ENCODE measurements at places on chromosomes 12 and 14. TPM values are rescaled to one million over a fixed set of nuclear protein-coding genes. Genes with fewer than 3 reads are reported as not detected.
A peak's percentile ranks its signal among the peaks of the same experiment; 100 is the strongest.

Gene GSG1
- total RNA-seq: not detected

Gene ZC2HC1C
- 0.46 TPM for total RNA-seq

Gene CMA1
- total RNA-seq: 0.71 TPM

Gene NCKAP5L
- 16.2 TPM for total RNA-seq

Gene OLR1
- not detected for total RNA-seq

DNA sequence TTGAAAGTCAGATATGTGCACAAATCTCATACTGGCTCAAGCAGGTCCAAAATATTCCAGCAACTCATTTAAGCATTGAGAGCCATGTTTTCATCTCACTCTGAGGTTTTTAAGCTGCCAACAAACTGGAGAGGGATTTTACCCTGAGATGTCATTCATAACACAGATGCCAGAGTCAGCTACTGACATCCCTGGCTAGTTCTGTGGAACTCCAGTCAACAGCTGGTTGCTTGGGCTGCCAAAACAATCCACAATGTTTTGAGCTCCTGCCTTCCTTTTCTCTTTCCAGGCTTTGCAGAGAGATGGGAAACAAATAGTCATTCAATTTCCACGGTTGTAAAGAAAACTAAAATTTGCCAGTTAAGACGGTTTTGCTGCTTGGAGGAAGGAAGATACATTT is 621.2 kb upstream of the FBXO33 start:
- no peak for DNase-seq

DNA sequence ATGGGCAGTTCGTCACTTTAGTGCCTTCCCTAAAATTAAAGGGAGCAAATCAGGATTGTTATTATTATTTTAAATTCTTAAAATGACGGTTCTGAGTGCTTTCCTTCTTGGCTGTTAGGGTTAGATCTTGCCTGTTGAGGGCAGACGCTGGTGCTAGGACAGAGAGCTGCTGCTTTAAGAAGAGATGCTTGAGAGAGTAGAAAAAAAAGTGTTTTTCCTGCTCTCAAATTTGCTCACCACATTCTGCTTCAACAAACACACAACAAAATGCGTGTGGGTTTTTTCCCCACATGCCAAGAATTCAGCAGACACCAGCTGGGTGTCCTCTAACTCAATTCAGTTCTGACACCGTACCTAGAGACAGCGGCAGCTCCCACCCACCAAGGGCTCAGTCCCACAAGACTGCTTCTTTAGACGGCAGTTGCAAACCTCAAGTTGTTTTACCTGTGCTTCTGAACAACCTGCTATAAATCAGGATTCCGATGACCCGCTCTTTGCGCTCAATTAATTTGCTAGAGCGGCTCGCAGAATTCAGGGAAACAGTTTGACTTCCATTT is 75.8 kb upstream of the RIN3 start:
- DNase-seq: no peak

GRCh38 chr12:65656891-65657351 is 167.4 kb upstream of the HMGA2 start:
- DNase-seq: no peak

- no peak for DNase-seq
These were observed 137.4 kb downstream of the TPH2 start for GRCh38 chr12:72075891-72076557.

- DNase-seq: peak; percentile 66
These were observed 222.3 kb downstream of the SLC41A2 start for GRCh38 chr12:104735801-104736200.

DNA sequence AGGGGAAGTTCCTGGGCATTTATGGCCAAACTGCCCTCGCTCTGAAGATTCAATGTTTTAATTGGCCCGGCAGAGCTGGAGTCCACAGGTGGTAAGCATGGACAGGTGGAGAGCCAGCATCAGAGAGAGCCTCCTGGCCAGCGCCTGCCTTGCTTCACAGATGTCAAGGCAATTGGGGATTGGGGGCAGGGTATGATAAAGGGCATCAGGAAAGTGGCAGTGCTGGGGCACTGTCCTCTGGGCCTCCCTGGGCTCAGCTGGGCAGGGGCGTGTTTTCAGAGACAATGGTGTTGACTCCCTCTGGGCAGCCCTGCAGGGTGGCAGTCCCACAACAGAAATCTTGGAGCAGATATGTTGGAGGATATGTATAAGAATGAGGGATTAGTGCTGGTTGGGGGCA is 237.3 kb downstream of the CACNA1C start:
- peak; percentile 55 for DNase-seq

DNA sequence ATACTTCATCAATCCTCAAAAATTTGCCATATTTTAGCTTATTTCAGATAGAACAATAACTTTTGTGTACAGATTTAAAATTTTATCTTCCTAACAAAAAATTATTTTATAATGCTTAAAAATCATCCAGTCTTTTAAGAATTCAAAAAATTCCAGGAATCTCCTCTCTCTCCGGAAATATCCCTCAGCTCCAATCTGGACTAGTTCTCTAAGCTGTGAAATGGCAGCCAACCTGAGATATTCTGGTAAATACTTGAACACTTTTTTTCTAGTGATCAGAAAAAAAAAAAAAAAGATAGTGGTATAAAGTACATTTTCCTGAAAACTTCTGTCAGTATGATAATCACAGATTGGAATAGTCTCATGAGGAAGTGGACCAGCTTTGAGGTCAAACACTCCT is 57.6 kb downstream of the SSPN start:
- no peak for DNase-seq

- DNase-seq: no peak
These were observed 18.0 kb downstream of the ATL1 start for GRCh38 chr14:50577982-50578381.

DNA sequence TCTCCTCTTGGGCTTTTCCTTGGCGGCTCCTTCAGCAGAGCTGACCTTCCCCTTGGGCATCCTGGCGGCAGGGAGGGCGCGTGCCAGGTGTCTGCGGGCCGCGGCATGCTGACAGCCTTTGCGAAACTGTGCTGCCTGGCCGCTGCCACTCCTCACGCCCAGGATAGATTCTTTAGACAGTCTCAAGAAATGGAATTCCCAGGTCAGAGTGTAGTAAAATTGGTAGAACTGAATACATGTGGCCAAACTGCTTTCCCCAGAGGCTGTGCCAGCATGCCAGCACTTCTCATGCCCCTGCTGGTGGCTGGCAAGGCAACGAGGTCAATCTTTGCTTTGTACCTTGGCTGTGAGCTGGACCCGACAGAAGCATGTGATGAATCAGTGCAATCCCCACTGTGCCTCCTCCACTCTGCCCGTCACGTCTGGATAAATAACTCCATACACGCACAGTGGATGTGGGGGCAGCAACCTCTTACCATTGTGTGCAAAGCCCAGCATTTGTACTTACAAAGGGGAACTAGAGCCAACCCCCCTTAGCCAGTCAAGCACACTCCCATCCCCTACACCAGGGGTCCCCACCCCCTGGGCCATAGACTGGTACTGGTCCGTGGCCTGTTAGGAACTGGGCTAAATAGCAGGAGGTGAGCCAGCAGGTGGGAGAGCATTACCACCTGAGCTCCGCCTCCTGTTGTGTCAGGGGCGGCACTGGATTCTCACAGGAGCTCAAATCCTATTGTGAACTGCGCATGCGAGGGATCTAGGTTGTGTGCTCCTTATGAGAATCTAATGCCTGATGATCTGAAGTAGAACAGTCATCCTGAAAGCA is 90.9 kb downstream of the ACTN1 start:
- DNase-seq: peak; percentile 56

DNA sequence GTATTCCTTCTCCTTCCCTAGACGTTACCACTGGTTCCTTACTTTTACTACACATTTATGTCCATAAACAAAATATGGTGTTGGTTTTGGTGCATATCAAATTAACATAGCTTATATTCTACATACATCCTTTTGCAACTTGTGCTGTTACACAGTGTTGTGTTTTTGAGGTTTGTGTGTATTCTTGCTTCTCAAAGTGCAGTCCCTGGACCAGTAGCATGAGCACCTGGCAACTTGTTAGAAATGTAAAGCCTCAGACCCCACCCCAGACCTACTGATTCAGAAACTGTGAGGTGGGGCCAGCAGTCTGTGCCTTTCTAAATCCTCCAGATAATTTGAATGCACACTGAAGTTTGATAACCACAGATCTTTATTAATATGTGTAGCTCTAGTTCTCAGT is 65.9 kb downstream of the RNFT2 start:
- no peak for DNase-seq

DNA sequence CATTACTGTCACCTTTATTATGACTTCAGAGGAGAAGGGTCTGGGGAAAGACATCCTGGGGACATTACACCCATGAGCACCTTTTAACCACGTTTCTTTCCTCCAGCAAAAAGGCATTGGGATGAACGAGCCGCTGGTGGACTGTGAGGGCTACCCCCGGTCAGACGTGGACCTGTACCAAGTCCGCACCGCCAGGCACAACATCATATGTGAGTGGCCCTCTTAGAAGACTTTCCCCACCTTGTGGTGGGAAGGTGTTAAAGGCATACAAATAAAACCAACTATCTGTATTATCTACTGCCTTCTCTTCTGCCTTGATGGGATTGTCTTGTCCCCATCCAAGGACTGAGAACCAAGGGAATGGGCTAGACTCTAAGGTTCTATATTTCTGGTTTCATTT is 6.0 kb downstream of the PSMD9 start:
- no peak for DNase-seq

DNA sequence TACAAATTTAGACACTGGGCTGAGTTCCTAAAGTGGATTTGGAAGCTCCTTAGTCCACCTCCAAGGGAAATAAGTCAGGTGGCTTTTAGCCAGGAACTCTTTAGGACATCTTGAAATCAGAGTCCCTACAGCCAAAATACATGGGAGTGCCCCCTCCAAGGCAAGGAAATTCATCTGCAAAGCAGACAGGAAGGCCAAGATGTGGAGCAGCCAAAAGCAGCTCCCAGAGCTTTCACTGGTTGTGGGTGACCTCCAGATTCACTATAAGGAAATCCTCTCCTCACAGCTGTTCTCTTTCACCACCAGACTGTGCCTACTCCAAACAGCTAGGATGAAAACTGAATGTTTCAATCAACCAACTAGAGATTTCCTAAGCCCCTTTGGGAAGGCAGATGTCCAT is 6.6 kb downstream of the TTC9 start:
- DNase-seq: no peak

Measured in posterior vena cava (tissue), 2 donors.